Retina (tissue), 1 donor: ENCODE measurements at places on chromosomes 5 and 9.

GRCh38 chr9:36040271-36040925, 3.7 kb downstream of the RECK start:
- no peak for DNase-seq

DNA sequence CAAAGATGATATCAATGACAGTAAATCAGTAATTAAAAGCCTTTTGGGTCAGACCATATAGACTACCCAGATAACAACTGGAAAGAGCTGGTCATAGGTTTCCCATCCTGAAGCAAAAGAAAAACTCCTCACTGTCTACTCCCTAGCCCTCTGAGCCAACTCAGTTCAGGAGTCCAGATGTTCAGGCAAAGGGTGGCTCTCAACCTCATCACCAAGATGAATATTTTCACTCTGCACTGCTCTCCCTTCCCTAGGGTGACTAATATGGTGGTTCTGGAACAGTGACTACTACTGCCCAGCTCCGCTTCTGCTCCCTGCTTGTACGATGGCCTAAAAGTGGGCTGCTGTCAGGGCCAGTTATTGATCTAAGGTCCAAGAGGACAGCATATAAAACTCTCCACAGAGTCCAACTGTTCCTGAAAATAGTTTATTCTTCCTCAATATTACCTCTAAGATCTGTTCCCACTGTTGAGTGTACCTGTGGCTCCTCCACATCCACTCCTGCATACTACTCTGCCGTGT, 263.4 kb upstream of the SLC30A5 start:
- no peak for DNase-seq

- DNase-seq, result peak; percentile 59
Observed at GRCh38 chr9:81141961-81142360, 547.4 kb downstream of the TLE1 start.

- no peak for DNase-seq
Observed at GRCh38 chr9:118644066-118644465, 725.2 kb downstream of the BRINP1 start.

DNA sequence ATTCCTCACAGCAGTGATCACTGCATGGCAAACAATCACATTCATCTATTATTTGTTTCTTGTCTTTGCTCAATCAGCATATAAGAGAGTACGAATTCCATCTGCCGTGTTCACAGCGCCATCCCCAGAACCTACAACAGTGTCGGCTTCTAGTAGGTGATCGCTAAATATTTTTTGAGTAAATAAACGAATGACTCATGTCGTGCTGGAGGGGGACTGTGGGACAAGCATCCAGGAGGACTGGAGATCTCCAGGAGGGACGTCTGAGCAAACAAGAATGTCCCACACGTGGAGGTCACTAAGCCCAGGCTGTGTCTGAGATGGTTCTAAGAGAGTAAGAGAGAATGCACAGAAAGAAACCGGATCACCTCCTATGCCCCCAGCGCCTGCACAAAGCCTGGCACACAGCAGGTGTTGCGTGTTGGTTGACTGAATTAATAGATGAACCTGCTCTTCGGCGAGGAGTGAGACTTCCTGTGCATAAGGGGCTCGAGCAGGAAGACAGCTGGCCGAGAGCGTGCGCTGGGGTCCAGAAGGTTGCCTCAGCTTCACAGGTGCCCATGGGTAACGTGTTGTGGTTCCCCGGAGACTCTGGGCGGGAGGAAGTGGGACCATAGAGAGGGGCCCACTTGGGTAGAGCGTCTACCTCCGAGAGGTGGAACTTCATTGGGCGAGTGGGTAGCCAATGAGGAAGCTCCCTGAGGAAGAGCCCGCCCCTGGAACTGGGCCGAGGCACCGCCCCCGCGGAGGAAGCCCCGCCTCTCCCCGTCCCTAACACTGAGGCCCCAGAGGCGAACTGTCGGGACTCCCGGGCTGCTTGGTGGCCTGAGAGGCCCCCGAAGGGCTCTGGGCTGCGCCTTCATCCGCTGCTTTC, 193.0 kb downstream of the MELK start:
- peak; percentile 94 for DNase-seq

- DNase-seq, result no peak
Observed at GRCh38 chr9:13450723-13451122, 171.2 kb upstream of the MPDZ start.

DNA sequence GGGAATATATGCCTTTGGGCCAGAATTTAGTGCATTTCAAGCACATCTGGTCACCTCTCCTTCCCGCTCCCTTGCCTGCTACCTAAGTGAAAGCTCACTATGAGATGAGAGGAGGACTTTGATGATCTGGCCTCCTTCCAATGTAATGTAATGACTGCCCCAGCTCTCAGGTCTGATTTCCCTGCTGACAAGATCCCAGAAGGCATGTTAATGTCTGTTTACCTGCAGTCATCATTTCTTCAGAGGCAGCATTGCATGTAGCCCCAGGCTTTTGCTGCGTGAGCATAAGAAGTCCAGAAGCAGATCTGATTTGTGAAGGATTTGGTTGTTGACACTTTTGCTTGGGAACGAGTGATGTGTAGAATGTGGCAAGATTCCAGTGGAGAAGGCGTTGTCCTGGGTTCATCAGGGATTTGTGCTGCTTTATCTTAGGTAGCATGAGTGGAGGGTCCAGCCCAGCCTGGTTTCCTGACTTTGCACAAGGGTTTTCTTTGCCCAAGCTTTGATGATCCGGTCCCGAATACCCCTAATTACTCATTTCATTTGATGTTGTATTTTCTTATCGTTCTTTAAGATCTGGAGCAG, 192.7 kb downstream of the GOLPH3 start:
- no peak for DNase-seq

- no peak for DNase-seq
Observed at GRCh38 chr5:88727705-88728313, 155.2 kb downstream of the MEF2C start.

- no peak for DNase-seq
Observed at GRCh38 chr9:108463932-108464606, 391.7 kb downstream of the ACTL7B start.

DNA sequence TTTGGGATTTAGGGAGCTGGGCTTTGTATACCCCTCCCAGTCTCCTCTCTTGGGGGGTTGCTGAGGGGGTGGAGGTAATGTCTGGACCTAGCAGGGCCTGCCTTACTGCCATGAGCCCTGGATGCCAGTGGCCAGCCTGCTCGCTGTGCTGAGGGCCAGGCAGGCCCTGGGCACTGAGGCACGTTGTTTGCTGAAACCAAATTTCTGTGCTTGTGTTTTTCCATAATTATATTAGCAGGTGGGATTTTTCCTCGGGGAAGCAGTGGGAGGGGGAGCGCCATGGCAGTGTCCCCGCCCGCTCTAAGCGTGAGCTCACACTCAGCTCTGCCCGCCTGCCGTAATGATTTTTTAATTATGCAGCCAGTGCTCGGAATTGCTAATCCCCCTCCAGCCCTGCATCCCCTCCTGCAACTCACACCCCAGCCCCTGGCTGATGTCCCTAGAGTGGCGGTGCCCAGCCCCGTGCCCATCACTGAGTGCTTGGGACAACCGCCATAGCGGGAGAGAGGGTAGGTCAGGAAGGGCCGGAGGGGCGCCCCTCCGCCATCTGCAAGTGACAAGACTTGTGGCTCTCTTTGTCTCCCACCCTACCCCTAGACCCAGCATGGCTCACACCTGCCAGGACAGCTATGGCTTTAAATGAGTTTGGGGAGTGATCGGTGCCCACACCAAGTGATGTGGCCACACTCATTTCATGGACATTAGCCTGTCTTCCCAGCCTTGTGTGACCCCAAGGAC, 20.9 kb downstream of the CXXC5 start:
- DNase-seq, result no peak

- no peak for DNase-seq
Observed at GRCh38 chr9:74958587-74958986, 5.9 kb upstream of the C9orf40 start.

- DNase-seq, result no peak
Observed at GRCh38 chr5:34585601-34586104, 70.5 kb upstream of the RAI14 start.

GRCh38 chr5:29229461-29229860, 1964.0 kb upstream of the CDH6 start:
- DNase-seq, result no peak

- no peak for DNase-seq
Observed at GRCh38 chr5:145585-146323, 45.5 kb upstream of the LRRC14B start.

- no peak for DNase-seq
Observed at GRCh38 chr5:167785106-167785505, 506.3 kb upstream of the WWC1 start.
